HEK293T (cell line): ENCODE measurements at places on chromosomes 3 and 15.

- no peak for DNase-seq
These were observed 226.4 kb downstream of the SI start for GRCh38 chr3:164851905-164852304.

DNA sequence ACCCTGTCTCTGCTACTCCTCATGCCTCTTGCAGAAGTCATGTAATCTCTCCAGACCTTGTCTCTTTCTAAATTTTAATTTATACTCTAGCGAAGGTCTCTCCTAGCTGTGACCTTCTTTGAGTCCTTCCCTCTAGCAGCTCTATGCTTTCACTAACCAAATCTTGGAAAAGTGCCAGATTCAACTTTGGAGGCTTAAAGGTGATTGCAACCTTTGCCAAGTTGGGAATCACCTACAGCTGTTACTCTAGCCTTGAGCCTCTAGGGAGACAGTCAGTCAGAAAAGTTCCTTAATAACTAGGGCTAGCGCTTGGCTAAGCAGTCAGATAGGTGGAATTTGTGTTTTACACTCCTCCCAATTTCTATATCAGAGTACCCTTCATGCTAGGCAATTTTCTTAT, 46.1 kb upstream of the ABI3BP start:
- no peak for DNase-seq

- DNase-seq: no peak
These were observed 98.1 kb downstream of the LRRK1 start for GRCh38 chr15:101017093-101017754.

GRCh38 chr3:138724443-138724842, 110.3 kb downstream of the PIK3CB start:
- DNase-seq: no peak
